ENCODE measurements at places on chromosomes 16 and 17. TPM values are rescaled to one million over a fixed set of nuclear protein-coding genes. Genes with fewer than 3 reads are reported as not detected.

GRCh38 chr17:42428141-42428944 is 5.3 kb upstream of the CAVIN1 start:
- DNase-seq: peak; percentile 60

DNA sequence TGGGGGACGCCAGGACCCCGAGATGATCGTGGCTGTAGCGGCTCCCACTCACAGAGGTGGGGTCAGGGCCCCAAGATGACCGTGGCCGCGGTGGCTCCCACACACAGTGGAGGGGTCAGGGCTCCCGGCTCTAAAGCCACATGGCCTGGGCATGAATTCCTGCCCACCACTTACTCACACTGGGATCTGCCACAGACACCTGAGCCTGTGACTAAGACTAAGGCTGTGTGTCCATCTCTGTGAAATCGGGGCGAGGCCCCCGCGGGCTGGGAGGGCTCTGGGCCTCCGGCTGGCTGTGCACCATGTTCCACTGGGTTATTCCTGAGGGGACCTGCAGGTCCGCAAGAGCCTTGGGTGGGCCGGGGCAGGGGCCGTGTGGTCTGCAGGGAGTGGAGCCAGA is 18.5 kb downstream of the ZFPM1 start:
- DNase-seq: no peak

- peak; percentile 78 for DNase-seq
Measured at GRCh38 chr16:77675464-77676324, 46.6 kb upstream of the NUDT7 start.

GRCh38 chr17:14557480-14557879 is 256.6 kb downstream of the HS3ST3B1 start:
- DNase-seq: no peak

GRCh38 chr17:36017799-36018198 is at the start of gene CCL23:
Gene CCL23 (minus strand): TSS chr17:36017972. CDS start chr17:36017897, 75 bp downstream.
- no peak for DNase-seq

DNA sequence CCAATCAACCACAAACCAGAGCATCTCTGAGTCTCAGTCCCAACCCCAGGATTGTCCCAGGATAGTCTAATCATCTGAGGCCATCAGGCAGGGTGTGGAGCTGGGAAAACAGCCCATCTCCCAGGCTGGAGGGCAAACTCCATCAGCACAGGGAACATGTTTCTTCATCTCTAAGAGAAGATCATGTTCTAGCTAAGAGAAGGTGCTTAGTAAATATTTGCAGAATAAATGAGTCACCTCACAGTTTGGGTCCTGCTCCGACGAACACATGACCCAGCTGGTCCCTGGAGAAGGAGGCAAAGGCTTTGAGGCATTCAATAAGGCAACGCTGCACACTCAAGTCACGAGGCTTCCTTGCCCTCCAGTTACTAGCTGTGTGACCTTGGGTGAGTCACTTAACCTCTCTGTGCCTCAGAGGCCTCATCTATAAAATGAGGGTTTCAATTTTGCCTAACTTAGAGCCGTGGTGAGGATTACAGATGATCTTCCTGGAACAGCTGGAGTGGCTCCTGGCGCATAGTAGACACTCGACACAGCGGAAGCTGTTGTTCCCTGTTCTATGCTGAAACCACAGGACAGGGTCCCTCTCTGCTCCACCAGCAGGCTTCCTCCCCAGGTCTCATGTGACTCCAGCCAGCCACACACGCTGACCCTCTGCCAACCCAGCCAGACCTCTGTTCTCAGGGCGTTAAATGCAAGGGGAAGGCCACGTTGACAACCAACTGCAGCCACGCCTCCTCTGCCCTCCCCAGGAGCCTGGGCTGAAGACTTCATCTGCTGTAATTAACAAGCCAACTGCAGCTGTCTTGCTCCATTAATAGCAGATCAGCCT is 10.3 kb upstream of the RPL38 start:
- no peak for DNase-seq

- DNase-seq: peak; percentile 72
Measured at GRCh38 chr16:1706386-1707192, 594 bp downstream of the MAPK8IP3 start.

DNA sequence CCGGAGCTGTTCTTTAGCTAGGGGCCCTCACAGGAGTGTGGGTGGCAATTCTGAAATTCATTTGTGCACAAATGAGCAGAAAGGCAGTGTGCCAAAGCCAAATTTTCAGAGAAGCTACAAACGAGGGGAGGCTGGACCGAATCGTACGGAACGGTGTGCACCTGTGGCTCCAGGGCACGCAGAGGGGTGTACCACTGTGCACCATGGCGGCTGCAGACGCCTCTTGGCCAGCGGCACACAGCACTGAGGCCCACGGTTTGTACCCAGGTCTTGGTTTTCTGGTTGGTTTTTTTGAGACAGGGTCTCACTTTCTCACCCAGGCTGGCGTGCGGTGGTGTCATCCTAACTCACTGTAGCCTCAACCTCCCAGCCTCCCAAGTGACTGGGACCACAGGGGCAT is 14.9 kb downstream of the CHMP1A start:
- DNase-seq: no peak

- DNase-seq: peak; percentile 53
Measured at GRCh38 chr17:39867880-39868553, at the start of gene ZPBP2. Gene ZPBP2 (plus strand): TSS chr17:39868202. CDS start chr17:39868355, 153 bp downstream.

DNA sequence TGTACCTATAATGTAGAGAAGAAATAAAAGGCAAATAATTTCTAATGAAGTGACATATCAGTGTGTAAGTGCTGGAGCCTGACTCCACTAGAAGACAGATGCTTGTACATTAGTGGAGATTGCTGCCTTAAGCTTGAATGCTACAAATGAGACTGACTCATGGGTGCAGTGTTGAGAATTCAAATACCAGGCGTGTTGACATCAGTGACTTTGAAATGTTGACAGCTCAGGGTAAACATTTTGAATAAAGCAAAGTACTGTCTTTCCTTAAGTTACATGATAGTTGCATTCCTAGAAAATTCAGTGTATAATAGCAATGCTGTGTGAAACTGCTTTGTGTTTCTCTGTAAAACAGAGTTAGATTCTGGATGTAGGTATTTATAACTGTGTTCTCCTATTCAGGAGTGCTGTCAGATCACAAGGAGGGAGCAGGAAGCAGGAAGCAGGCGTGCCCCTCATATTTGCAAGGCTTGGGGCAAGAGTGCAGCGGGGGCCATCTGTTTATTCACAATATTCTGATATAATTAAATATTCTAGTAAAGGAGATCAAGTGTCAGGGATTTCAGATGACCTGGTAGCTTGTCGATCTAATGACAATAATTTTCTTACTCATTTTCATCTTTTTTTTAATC is 119.0 kb downstream of the SPECC1 start:
- DNase-seq: no peak

- no peak for DNase-seq
Measured at GRCh38 chr17:13813347-13814240, 211.9 kb upstream of the HS3ST3A1 start.

- DNase-seq: no peak
Measured at GRCh38 chr17:60188759-60189158, 39.0 kb downstream of the CA4 start.

GRCh38 chr17:55038291-55038690 is 69.7 kb downstream of the STXBP4 start:
- DNase-seq: no peak

GRCh38 chr16:77652399-77652798 is 69.9 kb upstream of the NUDT7 start:
- no peak for DNase-seq

GRCh38 chr17:29742210-29742513 is 119.5 kb upstream of the CORO6 start:
- DNase-seq: no peak

DNA sequence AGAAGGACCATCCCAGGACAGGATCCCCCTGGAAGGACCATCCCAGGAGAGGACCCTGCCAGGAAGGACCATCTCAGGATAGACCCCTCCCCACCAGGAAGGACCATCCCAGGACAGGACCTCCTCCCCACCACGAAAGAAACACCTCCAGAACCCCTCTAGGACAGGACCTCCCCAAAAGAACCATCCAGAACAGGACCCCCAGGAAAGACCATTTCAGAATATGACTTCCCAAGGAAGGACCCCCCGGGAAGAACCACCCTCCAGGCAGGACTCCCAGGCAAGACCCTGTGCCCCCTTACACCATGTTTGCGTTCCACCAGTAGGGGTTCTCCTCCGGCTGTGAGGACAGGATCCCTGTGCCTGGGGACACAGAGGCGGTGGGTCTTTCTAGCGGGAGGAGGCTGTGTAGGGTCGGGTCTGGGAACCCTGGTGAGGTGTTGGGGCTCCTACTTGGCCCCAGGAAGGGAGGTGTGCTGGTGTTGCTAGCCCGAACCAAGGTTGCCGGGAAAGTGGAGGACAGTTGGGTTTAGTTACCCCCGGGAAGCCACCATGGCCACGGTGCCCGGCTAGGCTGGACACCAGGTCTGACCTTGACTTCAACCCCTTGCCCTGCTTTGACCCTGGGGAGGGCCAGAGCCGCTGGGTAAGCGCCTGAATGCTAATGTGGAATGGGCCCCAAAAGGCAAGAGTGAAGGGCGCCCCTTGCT is 2.2 kb downstream of the NOTUM start:
- no peak for DNase-seq

GRCh38 chr16:65509172-65509571 is 387.3 kb upstream of the CDH11 start:
- DNase-seq: no peak

DNA sequence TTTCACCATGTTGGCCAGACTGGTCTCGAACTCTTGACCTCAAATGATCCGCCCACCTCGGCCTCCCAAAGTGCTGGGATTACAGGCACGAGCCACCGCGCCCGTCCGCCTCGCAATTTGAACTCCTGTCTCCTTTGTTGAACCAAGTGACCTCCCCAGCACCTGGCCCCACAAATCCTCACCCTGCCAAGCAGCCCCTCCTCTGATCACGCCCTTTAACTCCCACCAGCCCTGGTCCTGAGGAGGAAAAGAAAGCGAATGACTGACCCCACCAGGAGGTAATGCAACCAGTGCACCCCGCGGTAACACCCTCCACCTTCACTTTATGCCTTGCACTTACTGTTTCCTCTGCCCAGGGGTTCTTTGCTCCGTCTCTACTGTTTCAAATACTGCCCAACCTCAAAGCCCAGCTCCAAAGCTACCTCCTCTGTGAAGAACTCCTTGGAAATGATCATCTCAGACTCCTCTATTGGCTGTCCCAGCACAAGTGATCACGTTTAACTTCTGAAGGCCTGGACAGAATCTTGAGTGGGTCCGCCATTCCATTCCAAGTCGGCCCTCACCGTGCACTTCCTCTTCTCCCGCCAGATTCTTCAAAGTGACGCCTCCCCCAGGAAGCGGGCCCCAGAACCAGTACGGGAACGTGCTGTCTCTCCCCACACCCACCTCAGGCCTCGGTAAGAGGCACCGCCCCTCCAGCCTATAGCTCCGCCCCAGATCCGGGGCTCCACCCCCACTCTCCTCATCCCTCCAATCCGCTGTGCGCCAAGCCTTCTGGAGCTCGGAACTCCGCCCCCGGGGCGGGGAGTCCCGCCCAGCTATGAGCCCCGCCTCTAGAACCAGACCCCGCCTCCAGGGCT is 4.4 kb downstream of the CD19 start:
- peak; percentile 93 for DNase-seq

DNA sequence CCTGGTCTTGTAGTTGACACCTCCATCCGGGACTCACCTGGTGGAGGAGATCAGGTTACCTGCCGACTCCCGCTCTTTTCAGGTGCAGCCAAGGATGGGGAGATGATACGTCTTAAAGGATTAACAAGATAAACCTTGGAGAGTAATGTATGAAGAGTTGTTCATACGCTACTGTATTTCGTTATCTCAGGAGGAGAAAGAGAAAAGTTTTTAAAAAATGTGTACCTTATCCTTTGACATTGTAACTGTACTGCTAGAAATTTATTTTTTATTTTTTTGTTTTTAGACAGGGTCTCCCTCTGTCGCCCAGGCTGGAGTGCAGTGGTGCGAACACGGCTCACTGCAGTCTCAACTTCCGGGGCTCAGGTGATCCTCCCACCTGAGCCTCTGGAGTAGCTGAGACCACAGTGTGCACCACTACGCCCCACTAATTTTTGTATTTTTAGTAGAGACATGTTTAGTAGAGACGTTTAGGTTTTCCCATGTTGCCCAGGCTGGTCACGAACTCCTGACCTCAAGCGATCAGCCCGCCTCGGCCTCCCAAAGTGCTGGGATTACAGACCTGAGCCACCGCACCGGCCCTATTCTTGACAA is 764 bp upstream of the SMURF2 start:
- no peak for DNase-seq

DNA sequence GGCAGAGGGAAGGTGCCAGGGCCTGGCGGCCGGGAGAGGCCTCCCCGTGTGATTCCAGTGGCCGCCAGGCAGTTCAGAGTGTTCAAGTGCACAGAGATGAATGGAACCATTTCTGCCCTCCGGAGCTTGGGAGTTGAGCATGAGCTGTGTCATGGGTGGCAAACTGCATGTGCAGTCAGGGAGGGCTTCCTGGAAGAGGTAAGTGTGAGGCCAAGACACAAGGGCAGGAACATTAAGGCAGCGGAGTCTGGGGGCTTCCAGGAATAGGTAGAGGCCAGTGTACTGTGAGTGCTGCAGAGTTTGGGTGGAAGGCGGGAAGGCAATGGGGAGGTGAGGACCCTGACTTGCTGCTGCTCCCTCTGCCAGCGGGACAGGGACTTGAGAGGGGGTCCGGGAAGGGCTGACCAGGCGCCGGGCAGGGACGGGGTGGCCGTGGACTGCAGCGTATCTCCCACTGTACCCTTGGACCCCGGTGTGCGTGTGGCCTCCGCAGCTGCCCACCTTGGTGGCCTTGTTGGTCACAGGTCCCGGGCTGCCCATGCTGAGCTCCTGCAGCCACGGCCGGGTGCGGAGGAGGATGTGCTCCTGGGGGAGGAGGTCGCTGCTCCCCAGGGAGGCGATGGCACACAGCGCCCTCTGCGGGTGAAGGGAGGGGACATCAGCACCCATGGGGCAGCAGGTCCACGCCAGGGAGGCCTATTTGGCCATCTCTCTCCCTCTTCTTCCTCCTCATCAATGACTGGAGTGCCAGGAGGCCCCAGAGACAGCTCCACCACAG is 7.5 kb upstream of the CEP131 start:
- DNase-seq: no peak

GRCh38 chr16:48949636-48950035 is 332.0 kb downstream of the CBLN1 start:
- no peak for DNase-seq

GRCh38 chr16:85203462-85203813 is 91.2 kb upstream of the CIBAR2 start:
- DNase-seq: no peak

- DNase-seq: peak; percentile 79
Measured at GRCh38 chr16:3129137-3130131, 5.4 kb upstream of the ZNF213 start.

- DNase-seq: no peak
Measured at GRCh38 chr17:72977771-72978417, 114.6 kb downstream of the SLC39A11 start.

GRCh38 chr17:44595216-44595775 is 38.0 kb downstream of the FZD2 start:
- no peak for DNase-seq

The SYCE1L gene
- 4.6 TPM for total RNA-seq

The PYDC1 gene
- not detected for total RNA-seq

The TMEM235 gene
- total RNA-seq: not detected

The OR2C1 gene
- total RNA-seq: not detected

The PITPNM3 gene
- 0.92 TPM for total RNA-seq

The SEPTIN12 gene
- not detected for total RNA-seq

The SLC47A1 gene
- 0.11 TPM for total RNA-seq

The QRICH2 gene
- 0.49 TPM for total RNA-seq

The CEP295NL gene
- total RNA-seq: not detected

The ETV4 gene
- total RNA-seq: 5.0 TPM

The ABCC6 gene
- total RNA-seq: not detected

The RHBDF1 gene
- not detected for total RNA-seq

The SLC16A11 gene
- total RNA-seq: 3.1 TPM
